Spinal cord (tissue), 10 donors: ENCODE measurements at places on chromosomes 1 and 21. TPM values are rescaled to one million over a fixed set of nuclear protein-coding genes. Genes with fewer than 3 reads are reported as not detected.

LCE1E gene
- polyA plus RNA-seq, result not detected

NHLH2 gene
- polyA plus RNA-seq, result 11.0 TPM

- no peak for DNase-seq
Measured at GRCh38 chr21:45152265-45152746, 77.9 kb downstream of the ADARB1 start.

GRCh38 chr1:117719004-117719403 lies 113.2 kb downstream of the TENT5C start:
- no peak for DNase-seq

DNA sequence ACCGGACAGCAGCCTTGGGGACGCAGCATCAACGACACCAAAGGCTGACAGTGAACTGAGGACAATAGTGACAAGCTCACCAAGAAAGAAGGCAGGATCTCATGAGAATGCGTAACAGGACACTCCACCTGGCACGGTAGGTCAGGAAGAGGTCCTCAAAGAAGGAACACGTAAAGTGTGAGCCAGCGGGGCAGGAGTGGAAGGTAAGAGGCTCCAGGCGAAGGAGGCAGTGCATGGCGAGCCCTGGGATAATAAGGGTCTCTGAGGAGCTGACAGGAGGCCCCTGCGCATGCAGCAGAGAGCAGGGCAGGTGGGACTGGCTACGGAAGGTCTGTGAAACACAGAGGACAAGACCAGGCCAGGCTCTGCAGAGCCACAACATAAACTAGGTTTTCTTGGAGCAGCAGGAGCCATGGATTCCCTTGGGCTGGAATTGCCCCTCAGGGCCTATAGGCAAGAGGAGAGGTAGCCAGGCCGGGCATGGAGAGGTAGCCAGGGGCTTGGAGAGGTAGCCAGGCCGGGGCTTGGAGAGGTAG lies 8.2 kb downstream of the LSS start:
- no peak for DNase-seq

DNA sequence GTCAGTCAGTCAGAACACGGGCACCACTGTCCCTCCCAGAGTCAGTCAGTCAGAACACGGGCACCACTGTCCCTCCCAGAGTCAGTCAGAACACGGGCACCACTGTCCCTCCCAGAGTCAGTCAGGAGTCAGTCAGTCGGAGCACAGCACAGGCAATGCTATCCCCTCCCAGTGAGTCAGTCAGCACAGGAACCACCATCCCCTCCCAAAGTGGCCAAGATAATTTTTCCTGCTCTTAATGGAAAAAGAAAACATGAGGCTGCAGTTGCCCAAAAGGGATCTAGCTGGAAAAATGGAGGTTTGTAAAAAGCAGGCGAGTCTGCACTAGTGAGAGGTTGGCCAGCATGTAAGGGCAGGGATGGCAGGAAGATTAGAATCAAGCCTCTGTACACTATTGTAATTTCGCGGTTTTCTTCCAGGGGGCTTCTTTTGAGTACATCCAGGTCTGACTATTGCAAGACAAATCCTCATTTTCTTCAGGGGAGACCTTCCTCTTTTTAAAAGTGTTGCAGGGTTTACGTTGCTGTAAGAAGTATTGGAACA lies 213.8 kb downstream of the SIPA1L2 start:
- DNase-seq, result no peak

- no peak for DNase-seq
Measured at GRCh38 chr1:168974117-168974516, 132.4 kb upstream of the ATP1B1 start.

LENEP gene
- 0.39 TPM for polyA plus RNA-seq

RHBDL2 gene
- polyA plus RNA-seq, result 2.8 TPM

DNA sequence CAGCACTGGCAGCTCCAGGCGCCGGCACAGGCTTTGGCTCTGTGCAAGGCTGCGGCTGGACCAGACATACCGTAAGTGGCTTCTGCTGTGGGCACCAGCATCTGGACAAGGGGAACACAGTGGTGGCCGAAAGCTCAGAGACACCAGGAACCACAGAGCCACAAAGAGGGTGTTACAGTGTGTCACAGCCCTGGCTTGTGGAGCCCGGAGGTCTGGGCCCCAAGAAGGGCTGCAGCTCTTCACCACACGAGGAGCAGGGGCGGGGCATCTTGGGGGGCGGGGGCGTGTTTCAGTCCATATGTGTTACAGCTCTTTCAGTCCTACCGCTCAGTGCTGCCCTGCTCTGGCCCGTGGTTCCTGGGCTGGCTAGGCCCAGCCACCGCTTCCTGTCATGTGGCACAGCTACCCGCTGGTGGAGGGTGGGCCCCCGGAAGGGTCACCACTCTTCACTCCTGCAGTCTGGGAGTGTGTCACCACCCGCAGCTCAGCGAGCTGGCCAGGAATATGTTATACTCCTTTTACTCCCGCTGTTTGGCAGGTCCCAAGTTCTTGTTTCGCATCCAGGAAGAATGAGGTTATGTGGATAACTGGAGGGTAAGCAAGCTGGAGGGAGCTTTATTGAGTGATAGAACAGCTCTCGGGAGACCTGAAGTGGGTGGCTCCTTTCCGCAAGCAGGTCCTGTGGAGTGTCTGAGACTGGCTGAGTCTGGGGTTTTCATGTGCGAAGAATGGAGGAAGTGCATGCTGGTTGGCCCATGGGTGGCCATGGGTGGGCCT lies 3.3 kb upstream of the LSM10 start:
- no peak for DNase-seq

GRCh38 chr1:108816049-108816893 lies 40.6 kb downstream of the AKNAD1 start:
- peak; percentile 85 for DNase-seq

DNA sequence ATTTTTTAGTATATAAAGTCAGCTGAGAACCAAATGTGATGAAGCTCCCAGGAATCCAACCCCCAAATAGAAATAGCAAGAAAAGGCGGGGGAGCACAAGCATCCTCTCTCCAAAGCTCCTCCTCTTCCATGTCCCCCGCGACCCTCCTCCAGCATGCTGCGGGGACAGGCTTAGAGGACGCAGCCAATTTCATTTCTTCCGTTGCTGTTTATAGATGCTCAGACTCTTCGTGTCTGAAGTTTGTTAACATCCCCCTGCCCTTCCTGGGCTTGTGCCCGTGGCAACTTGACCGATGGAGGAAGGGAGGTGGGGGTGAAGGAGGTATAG lies 754 bp upstream of the NPPA start:
- DNase-seq, result no peak

DNA sequence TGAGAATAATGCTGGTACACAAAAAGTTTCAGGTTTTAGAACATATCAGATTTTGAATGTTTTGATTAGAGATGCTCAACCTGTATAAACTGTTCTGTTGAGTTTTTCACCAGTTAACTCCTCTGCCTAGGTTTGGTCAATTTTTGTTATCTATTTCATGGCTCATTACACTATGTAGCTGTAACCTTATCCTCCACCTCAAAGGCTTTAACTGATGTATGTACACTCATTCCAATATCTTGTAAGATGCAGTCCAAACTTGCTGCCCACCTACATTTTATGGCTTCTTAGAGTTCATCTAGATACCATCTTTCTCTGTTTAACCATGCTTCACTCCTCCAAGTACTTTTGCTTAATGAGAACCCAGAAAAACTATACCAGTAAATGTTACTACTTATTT lies 107.8 kb downstream of the EIF4G3 start:
- no peak for DNase-seq

SPATA46 gene
- 1.8 TPM for polyA plus RNA-seq

HUNK gene
- 8.2 TPM for polyA plus RNA-seq

DNA sequence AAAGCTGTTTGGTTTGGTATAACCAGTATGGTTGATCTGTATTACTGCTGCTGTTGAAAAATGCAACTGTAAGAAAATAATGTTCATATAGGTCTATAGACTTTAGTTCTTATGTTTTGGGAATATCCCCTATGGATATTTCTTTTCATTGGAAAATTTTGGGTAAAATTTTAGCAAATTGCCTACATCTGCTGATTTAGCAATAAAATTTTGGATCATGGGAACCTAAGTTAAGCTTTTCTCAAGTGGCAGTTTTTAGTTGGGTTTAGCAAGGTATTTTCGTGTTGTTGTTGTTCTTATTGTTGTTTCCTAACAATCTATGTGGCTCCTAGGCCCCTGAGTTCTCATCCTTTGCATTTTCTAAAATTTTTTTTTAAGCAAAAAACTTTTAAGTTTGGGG lies 167.1 kb downstream of the PHTF1 start:
- no peak for DNase-seq

DNA sequence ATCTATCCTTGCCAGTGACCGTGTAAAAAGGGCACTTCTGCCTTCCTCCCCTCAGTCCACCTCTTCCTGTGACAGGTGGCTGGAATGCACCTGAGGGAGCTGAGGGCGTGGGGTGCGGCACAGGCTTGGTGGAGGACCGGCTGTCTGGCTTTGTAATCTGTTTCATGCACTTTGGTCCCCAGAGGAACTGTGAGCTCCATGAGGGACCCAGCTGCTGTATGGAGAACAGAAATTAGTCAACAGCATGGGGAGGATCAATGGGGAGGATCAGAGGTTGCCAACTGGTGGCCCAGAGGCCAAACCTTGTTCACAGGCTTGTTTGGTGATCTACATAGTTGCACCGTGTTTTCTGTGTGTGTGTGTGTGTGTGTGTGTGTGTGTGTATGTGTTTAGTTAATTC lies 19.0 kb upstream of the LUZP1 start:
- DNase-seq, result no peak

DNA sequence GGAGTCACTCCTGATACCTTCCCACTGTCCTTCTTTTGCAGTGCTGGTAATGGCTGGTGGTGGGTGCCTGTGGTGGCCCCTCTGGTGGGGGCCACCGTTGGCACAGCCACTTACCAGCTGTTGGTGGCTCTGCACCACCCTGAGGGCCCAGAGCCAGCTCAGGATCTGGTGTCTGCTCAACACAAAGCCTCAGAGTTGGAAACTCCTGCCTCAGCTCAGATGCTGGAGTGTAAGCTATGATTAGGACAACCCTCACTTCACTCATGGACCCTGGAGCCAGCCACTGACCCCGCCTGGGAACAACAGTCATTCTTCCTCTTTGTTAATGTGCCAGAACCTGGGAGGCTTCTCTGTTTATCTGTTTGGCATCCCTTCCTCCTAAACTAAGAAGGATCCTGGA lies 1.1 kb upstream of the ATP8B2 start:
- DNase-seq, result no peak

DNA sequence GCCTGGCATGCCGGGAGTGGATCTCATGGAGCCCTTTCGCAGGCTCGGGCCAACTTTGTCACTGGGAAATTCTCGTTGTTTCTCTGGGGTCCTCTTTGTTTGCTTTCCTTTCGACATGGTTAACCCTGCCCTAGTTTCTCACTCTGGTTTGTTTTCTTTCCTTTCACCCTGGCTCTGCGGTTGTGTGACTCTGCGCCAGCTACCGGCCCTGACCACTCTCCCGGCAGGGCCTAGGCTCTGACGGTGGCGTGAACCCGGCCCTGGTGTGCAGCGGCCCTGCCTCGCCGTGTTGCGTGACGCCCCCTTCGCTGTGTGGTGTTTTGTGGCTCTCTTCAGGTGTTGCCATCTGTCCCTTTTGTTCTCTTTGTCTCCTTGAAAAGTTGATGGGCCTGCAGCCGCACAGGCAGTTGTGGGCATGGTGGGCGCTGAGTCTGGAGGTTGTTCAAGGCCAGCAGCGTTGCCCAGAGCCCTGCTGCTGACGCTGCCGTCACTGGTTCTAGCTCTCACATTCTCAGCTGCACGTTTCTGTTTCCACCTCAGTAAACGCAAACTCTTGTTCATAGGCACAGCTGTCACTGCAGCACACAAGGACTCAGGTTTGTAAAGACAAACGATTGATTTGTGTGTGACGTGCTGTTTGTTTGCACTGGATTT lies 64.6 kb upstream of the DIP2A start:
- no peak for DNase-seq

DNA sequence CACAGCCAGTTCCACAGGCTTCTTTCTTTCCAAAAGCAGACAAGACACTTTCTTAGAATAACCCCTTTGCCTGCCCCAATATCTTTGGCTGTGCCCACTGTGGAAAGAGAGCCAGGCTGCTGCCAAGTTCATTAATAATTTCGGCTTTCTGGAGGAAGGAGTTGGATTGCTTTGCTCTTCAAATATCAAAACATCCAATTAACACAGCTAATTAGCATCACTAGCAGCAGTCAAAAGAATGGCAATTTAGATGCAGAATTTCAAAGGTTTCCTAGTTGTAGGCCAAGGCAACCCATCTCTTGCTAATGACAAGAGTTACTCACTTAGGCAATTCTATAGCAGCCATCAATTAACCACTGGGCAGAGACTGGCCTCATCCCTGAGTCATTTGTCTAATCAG lies 91.0 kb upstream of the SPATA6 start:
- DNase-seq, result peak; percentile 84

DNA sequence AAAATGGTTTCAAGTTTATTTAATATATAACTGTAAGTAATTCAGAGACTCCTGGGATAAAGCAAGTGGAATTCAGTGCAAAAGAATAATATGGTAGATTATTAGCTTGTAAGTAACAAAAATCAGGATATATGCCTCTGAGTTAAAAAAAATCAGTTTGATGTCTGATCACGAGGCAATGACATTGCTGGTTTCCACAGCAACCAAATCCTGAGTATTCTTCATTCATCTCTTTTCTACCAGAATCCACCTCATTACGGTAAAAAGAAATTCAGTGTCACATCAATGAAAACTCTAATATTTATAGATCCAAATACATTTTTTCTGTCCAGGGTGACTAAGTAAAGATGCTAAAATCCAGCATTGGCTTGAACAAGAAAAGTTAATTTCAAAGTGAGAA lies 642.3 kb upstream of the TMPRSS15 start:
- DNase-seq, result peak; percentile 62

GRCh38 chr1:33982419-33982818 lies 118.5 kb downstream of the HMGB4 start:
- DNase-seq, result no peak

GRCh38 chr1:168792142-168792541 lies 63.1 kb upstream of the DPT start:
- no peak for DNase-seq

DNA sequence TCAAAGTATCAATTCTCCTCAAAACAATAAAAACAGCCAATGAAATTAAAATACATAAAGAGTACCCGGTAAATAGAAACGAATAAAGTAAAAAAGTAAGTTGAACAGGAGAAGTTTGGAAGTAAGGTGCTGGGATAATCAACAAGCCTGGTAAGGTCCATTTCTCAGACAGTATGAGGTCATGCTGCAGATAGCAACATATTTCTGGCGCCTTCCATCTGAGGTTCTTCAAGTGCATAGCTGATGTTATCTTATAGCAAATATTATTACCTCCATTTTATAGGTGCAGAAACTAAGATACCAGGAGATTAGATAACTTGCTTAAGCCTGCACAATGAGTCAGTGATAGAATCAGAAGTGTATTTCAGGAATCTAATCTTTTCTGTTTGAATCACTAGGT lies 23.7 kb upstream of the CEP350 start:
- DNase-seq, result no peak

RGS18 gene
- polyA plus RNA-seq, result 0.81 TPM

GRCh38 chr21:38675182-38675824 lies 130.4 kb upstream of the ETS2 start:
- no peak for DNase-seq

- DNase-seq, result peak; percentile 38
Measured at GRCh38 chr21:39613041-39613934, 548 bp downstream of the B3GALT5 start.
